ENCODE measurements at places on chromosomes 1 and 21. TPM values are rescaled to one million over a fixed set of nuclear protein-coding genes. Genes with fewer than 3 reads are reported as not detected.

- DNase-seq = no peak
Measured at GRCh38 chr1:245715970-245716369, 561.2 kb downstream of the KIF26B start.

The SPATA45 gene
- polyA plus RNA-seq = 0.52 TPM

The CADM3 gene
- polyA plus RNA-seq = 1.3 TPM

DNA sequence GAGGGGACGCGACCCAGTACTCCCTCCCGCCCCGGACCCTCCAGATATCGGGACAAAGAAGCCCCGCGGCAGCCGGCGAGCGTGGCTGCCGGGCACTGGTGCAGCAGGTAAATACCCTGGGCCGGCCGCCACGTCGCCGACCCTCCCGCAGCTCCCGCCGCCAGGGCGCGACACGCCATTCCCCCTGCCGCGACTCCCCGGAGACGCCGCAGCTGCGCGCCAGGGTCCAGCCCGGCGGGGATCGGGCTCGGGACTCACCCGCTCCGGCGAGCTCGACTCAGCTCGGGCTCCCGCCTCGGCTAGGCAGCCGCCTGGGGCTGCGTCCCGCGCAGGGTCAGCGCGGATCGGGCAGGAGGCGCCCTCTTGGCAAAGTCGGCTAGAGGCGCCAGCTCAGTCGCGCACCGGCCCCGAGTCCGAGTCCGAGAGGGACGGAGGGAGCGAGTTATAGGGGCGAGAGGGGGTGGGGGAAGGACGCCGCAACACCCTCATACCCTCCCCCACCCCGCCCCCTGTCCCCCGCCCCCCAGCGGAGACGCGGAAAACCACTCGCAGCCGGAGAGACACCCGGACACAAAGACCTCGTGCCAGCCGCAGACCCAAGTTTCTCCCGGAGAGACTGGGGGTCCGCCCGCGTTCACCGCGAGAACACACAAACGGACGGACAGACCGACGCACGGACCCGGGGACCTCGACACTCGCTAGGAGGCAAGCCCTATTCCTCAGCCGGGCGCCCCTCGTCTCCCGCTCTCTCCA, 985 bp downstream of the SYT6 start:
- peak; percentile 73 for DNase-seq

- DNase-seq = no peak
Measured at GRCh38 chr1:227902641-227902990, 45.1 kb downstream of the WNT9A start.

DNA sequence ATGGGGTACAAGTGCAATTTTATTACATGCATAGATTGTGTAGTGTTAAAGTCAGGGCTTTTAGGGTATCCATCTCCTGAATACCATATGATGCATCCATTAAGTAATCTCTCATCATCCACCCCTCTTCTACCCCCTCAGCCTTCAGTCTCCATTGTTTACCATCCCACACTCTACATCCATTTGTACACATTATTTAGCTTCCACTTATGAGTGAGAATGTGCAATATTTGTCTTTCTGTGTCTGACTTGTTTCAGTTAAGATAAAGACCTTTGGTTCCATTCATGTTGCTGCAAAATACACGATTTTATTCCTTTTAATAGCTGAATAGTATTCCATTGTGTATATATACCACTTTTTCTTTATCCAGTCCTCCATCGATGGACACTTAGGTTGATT, 222.5 kb upstream of the USP24 start:
- DNase-seq = no peak

The KRTAP11-1 gene
- polyA plus RNA-seq = not detected

DNA sequence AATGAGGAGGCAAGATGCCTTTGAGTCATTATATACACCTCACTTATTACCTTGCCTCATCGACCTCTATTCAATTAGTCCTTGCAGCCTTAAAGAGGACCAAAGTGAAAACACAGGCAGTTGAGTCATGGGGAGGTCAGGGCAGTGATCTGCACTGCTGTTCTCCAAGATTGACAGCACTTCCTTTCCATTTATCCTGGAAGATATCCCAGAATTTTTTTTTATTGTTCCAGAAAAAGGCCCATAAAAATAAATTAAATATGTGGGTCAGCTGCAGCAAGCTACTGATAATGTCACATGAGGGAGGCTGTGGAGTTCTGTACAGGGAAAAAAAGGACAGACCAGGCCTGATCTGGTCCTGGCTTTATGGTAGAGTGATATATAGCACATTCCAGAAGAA, 33.2 kb upstream of the CDC42BPA start:
- peak; percentile 58 for DNase-seq

The BSND gene
- polyA plus RNA-seq = not detected

- DNase-seq = peak; percentile 93
Measured at GRCh38 chr1:226820941-226821718, 49.3 kb upstream of the PSEN2 start.

Data from cardiac muscle cell (in vitro differentiated cells and primary cell).